ENCODE measurements at places on chromosomes 4 and X.
A peak's percentile ranks its signal among the peaks of the same experiment; 100 is the strongest.

GRCh38 chr4:78706302-78706701 lies 69.8 kb upstream of the BMP2K start:
- no peak for DNase-seq

GRCh38 chr4:95556207-95556859 lies 7.6 kb upstream of the UNC5C start:
- DNase-seq: no peak

GRCh38 chr4:182643801-182644682 lies 273.1 kb downstream of the DCTD start:
- DNase-seq: peak; percentile 69

DNA sequence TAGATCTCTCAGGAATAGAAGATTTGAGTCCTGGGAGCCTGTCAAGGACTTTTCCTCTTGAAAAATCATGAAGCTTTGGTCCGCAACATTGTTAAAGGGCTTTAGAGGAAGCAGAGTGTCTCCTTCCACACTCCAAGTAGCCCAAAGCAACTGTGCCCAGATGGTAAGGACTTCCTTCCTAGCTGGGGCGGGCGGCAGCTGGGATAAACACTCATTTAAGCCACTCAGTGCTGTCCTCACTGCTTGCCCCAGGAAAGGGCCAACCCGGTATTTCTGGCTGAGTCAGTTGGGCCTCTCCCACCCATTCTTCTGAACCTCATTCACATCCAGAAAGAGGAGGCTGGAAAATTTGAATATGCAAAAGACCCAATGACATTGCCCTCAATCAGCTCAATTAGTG lies 144.3 kb downstream of the CHIC2 start:
- no peak for DNase-seq

GRCh38 chr4:6217716-6218381 lies 17.5 kb upstream of the JAKMIP1 start:
- no peak for DNase-seq

DNA sequence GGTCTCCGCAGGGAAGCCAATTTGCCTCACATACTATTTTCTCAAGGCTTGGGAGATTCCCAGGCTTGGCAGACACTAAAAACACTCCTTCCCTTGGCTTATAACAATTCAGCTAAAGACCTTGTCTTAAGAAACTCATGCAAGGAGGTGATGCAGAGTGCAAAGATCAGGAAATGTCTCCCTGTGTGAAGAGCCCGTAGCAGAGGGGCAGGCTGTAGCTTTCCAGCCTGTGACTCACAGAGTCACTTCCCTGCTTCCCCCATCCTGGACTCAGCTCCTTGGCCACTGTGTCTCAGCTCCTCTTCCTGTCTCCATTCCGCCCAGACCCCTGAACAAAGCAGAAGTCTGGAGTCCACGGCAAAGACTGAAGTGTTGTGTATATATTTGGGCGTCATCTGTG lies 56.1 kb downstream of the KDR start:
- peak; percentile 6 for DNase-seq

GRCh38 chr4:58368221-58368620 lies 1258.0 kb upstream of the IGFBP7 start:
- no peak for DNase-seq

GRCh38 chr4:148056879-148057278 lies 325.0 kb downstream of the ARHGAP10 start:
- DNase-seq: peak; percentile 69

- no peak for DNase-seq
Measured at GRCh38 chr4:26782830-26783202, 77.8 kb upstream of the STIM2 start.

DNA sequence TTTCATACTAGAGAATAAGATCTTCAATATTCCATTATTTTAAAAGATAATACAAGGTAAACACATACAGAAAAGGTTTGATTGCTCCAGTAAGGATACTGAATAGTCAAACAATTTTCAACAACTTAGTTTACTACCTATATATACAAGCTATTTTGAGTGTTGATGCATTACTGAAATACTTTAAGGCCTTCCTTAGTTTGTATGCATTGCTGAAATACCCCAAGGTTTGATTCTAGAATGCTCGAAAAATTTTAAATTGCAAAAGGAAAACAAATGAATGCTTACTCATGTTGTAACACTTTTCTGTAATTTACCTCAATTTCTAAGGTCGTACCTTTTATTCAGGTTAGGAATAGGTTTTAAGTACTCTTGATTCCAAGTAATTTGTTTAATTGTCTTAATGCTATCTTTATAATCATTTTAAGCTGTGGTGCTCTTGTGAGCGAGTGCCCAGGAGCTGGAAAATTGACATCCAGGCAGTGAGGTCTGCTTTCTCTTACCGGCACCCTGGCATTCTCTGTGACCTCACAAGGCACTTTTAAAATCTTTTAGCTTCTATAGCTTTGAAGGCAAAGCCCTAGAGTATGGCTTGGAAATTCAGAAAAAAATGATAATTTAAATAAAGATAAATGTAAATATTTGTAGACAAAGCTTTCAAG lies 114.0 kb downstream of the BMPR1B start:
- DNase-seq: no peak

DNA sequence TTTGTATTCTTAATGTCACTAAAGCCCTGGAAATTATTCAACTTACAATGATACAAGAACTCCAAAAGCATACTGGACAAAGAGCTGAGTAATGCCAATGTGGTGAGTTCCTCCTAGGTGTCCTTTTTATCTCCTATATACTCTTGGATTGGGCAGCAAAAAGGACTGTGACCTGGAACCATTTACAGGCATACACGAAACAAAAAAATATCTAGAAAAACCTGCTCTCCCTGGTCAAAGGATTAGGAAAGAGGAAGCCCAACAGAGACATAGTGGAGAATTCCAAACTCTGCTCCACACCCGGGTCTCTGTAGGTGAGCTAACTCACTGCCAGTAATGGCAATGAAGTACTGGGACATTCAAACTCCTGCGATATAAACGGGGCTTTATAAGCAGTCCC lies 25.3 kb downstream of the SULT1B1 start:
- no peak for DNase-seq

DNA sequence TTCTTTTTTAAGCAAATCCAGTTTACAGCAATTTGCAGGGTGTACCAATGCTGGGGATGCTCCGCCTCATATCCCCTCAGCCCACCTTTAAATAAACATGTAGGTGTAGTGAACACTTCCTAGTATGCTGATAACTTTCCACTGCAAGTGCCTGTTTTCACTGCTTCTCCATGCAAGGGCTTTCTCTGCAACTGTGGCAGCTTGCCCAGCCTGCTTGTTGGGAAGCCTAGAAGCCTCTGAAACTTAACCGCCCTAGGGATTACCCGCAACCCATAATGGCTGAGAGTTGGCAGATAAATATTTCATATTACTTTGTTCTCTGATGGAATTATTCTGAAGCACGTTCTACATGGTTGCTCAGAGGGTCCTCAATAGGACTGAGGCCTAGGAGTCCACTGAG lies 253.7 kb upstream of the DDX53 start:
- DNase-seq: no peak

GRCh38 chr4:111031001-111031579 lies 408.2 kb upstream of the PITX2 start:
- DNase-seq: peak; percentile 32

DNA sequence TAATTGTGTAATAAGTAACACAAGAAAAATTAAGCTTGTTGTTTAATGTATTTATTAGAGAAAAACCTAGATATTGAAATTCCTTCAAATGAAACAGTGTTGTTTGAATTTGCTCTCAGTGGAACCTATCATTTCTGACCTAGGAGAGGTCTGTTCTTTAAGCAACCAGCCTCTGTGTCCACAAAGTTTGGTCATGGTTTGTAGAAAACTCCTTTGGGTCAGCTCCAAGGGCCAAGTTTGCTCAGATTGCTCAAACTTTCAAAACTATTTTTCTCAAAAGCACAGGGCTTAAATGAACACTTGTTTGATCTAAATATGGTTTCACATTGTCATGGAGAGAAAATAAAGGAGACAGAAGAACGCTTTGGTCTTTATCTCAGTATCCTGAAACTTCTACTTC lies 29.6 kb upstream of the RPL34 start:
- DNase-seq: no peak

DNA sequence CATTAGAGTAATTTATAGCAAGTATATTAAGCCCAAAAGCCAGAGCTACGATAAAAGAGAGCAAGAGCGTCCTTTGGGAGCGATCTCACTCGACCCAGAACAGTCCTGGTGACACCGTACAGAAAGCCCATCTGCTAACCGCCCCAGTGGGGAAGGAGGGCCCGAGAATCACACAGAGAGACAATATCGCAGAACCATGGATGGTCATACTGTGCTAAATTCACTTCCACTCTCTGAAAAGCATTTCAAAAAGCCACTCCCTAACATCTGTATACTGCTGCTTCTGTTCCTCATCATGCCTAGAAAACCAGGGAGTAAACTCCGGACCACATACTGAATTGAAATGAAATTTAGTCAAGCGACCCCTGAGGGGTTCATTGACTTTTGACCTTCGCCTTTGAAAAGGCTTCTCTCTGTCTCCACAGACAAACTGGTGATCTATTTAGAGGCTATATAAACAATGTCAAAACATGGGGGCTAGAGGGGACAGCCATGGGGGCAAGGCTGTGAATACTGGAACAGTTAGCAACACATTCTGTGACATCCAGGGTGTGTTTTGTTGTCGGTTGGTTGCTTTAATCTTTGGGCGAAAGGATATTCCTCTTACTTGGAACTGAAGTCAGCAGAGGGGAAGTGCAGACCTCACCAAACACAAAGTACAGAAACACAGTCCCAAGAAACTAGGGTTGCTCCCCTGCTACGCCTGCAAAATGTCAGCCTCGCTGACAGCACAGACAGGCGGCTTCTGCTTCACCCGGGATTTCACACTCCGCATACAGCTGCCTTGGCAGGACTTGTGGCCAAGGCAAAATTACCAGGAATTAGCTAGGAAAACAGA lies 129.0 kb upstream of the RASGEF1B start:
- no peak for DNase-seq

GRCh38 chr4:139972305-139972704 lies 181.7 kb downstream of the MAML3 start:
- DNase-seq: no peak

DNA sequence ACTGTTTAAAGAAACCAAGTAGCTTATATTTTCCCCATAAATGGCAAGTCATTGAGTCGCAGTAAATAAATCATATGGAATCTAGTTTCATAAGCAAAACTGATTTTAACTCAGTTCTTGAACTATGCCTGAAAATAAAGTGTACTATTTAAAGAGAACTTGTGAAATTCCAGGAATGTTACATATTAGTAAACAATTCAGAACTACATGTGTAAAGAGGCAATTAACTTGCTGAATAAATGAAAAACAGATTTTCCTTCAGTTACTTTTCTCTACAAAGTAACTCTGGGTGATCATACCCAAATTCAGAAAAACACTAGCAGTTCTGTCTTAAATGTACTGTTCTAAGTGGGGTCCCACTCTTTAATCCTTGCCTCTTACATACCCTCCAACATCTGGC lies 236.1 kb upstream of the EDNRA start:
- no peak for DNase-seq

GRCh38 chr4:168683595-168683994 lies 186.7 kb downstream of the PALLD start:
- peak; percentile 39 for DNase-seq

GRCh38 chr4:82458729-82459128 lies 28.3 kb downstream of the ENOPH1 start:
- no peak for DNase-seq

- DNase-seq: no peak
Measured at GRCh38 chr4:38279077-38279476, 318.9 kb downstream of the PTTG2 start.

DNA sequence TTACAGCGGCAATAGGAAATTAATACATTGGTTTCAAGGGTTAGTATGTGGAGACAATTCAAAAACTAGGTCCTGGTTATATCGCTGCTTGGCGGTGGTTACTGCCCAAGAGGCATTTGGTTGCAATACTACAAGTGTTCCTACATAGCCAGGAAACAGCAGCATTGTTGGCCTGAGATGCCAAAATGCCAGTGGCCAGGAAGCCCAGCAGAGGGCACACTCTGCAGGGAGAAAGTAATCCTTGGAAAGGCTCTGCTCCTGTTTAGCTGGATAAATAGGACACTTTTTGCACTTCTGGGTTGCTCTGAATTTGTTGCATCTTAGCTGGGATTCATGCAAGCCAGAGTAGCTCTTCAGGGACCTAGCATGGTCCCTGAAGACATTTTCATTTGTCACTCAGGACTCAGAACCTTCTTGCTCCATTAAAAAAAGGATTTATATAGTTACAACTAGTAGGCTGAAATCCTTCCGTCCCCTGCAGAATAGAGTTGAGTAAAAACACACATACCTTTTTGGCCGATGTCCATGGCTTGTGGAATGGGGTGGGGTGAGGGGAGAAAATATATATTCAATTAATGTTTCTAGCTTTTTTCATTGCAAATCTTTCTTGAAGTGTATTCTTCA lies 8.1 kb upstream of the GPR119 start:
- peak; percentile 43 for DNase-seq

DNA sequence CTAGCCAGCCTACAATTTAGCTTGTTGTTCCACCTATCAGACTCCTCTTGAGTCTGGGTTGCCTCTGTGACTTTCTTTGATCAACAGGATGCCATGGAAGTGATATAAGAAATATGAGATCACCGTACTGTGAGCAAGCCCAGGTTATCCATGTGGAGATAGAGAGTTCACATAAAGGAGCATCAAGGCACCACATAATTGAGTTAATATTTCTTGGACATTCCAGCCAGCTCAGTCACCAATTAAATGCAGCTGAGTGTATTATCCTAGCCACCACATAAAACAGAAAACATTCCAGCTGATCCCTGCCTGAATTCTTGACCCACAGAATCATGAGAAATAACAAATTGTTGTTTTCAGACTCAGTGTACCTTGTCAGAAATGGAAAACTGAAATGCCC lies 253.6 kb downstream of the PPP1R2C start:
- peak; percentile 74 for DNase-seq

DNA sequence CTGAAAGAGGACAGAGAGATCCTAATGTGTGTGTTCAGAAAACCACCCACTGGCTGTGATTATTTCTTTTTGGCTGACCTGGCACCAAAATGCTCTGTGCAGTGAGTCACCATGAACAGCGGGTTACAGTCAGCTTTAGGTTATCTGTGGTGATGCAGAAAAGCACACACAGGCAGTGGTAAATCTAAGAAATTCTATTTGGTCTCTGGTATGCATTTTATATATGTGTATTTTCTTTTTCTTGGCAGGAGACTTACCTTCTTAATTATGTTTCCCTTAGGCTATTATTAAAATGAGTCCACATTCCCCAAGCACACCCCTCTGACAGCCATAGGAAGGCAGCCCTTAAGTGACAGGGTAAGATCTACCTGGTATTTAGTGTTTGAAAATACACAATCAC lies 79.1 kb upstream of the TFDP3 start:
- DNase-seq: no peak
